ENCODE measurements at places on chromosomes 11 and 22.
A peak's percentile ranks its signal among the peaks of the same experiment; 100 is the strongest.

GRCh38 chr22:44309137-44309536 is 3.6 kb downstream of the SHISAL1 start:
- peak; percentile 22 for DNase-seq

DNA sequence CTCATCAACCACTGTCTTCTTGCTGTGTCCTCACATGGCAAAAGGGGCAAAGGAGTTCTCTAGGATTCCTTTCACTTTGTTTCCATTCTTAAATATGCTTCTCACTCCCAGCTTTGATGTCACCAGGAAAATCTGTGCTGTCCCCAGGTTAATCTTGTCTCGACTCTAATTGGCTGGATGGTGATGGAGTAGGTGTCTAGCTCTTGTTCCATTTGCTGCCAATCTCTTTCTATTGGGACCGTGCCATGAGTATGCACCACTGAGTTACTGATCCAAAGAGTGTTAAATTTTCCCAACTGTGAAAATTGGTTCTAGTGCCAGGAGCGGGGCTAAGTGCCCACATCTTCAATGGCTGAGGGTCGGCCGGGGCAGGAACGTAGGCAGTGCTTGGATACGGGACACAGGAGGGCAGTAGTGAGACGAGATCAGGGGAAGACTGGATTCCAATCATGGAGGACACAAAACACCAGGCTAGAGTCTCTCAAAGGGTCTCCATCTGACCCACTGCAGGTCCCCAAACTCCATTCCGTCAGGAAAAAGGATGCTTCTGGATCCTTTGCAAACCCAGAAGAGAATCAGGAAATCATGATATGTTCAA is 47.7 kb upstream of the CSNK2A3 start:
- peak; percentile 28 for DNase-seq

GRCh38 chr11:76236092-76236999 is 30.0 kb upstream of the WNT11 start:
- DNase-seq, result peak; percentile 70

GRCh38 chr22:46900549-46900948 is 138.1 kb downstream of the TBC1D22A start:
- no peak for DNase-seq

DNA sequence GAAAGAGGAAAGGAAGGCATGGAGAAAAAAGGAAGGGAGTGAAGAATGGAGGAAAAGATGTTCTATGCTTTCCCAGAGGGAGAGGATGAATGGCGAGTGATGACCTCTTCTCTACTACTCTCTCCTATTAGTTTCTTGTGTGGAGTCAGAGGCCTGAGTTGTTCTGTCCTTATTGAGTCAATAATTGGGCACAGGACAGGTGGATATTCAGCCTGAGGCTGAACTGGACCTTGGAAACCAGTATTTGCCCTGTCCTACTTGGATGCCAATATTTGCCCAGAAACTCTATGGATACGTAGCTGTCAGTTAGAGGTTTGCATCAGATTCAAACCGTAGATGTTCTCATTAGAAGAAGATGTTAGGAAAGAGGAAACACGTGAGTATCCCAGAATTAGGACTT is 17.6 kb upstream of the SWAP70 start:
- DNase-seq, result no peak
